ENCODE measurements at places on chromosomes 2 and 18. TPM values are rescaled to one million over a fixed set of nuclear protein-coding genes. Genes with fewer than 3 reads are reported as not detected.

The ALPP gene
- total RNA-seq, result 0.27 TPM

The LINC00305 gene
- not detected for total RNA-seq

The ITGB6 gene
- total RNA-seq, result not detected

The ACP1 gene
- total RNA-seq, result 57.1 TPM

The CTAGE1 gene
- total RNA-seq, result not detected

The RMDN2 gene
- total RNA-seq, result 1.1 TPM

The TMEM182 gene
- 4.3 TPM for total RNA-seq

Measured in hematopoietic multipotent progenitor cell (in vitro differentiated cells).